Activated T-helper 17 cell treated with anti-CD3 and anti-CD28 coated beads, Interleukin-2, amount 50 U/mL, for 72 hours (primary cell): ENCODE measurements at places on chromosomes 7 and 10.

- no peak for ATAC-seq
Observed at GRCh38 chr10:46097576-46098317, 51.7 kb upstream of the MSMB start.

DNA sequence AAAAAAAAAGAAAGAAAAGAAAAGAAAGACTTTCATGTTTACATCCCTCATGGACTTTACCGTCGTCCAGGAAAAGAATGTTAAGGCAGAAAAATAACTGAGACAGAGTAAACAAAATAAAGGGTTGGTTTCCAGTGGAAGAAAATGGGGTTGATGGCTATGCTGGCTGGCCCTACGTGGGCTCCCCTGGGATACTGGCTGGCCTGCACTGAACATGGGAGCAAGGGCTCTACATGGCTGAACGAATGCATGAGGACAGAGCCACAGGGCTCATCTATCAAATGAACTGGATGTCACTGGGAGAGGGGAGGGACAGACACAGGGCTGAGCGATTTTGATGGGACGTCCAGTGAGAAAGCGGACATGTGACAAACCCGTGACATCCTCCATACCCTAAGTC lies 2.5 kb upstream of the UCMA start:
- ATAC-seq: no peak

GRCh38 chr10:101595591-101596433 lies 7.7 kb downstream of the DPCD start:
- no peak for ATAC-seq

- ATAC-seq: no peak
Observed at GRCh38 chr10:62446627-62447026, 72.5 kb downstream of the ZNF365 start.

- no peak for ATAC-seq
Observed at GRCh38 chr10:124484031-124484430, 22.4 kb downstream of the LHPP start.

- ATAC-seq: no peak
Observed at GRCh38 chr7:78020874-78021249, 222.3 kb downstream of the PHTF2 start.
